ENCODE measurements at places on chromosomes 6 and 20. TPM values are rescaled to one million over a fixed set of nuclear protein-coding genes. Genes with fewer than 3 reads are reported as not detected.

TRIM31 gene
- total RNA-seq, result not detected

GRCh38 chr6:127834136-127834535 is 66.7 kb downstream of the THEMIS start:
- no peak for DNase-seq

- DNase-seq, result peak; percentile 51
These were observed 26.7 kb downstream of the MDN1 start for GRCh38 chr6:89792881-89793280.

DNA sequence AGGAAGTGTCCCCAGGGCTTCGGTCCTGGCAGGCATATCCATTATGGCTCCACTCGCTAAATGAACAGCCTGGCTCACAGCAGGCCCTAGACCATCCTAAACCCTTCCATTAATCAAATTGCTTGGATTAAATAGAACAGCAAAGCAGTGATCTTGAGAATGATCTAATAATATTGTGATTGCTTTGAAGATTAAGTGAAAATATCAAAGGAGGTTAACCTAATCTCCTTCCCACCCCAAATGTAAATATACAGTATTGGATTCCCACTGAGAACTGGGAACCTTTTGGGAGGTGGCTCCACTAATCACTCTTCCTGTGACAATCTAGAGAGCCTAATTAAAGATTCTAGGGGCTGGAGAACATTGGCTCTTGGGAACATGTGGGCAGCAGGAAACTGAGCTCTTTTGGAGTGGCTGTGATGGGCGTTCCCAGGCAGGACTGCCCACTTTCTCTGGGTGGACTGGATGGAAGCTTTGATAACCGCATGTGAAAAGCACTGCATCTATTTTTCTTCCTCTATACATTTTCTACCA is 68.3 kb upstream of the FRMD1 start:
- DNase-seq, result no peak

ASCC3 gene
- 37.7 TPM for total RNA-seq

SSTR4 gene
- total RNA-seq, result not detected

DUSP15 gene
- 0.79 TPM for total RNA-seq

GRCh38 chr6:11851387-11851786 is 72.8 kb upstream of the ADTRP start:
- DNase-seq, result no peak

KCNK16 gene
- total RNA-seq, result not detected

DNA sequence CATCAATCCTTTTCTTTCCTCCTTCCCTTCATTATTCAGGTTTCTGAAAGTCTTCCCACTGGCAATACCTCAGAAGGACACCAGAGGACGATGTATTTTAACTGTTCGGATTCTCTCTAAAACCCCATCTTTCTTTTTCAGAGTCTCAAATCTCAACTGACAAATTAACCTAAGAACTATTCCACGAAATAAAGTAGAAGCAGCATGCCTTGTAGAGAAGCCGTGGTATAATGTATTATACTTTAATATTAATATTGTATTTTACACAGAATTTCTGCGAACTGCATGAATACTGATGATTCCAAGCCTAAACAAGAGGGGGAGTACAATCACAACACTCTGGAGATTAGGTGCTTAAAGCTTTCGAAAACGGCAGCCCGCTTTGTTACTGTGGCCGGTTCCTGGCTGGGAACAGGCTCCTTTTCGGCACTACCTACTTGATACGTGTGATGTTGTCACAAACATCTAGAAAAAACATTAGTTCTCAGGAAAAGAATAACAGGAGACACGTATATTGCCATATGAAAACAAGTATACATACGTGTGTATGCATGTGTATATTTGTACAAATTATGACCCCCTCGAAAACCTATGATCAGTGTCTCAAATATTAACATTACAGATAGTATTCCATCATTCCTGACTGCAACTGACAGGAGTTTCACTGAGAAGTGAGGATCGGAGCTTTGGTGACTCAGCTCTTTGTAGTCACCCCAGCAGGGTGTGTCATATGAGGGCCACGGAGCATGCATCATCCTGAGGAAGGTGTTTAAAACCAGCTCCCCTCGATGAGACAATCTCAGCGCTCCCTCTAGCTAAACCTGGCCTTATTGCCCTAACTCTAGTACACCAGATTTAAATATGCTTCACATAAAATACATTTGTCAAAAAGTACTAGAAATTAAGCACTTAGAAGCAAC is 319.7 kb upstream of the TCF21 start:
- DNase-seq, result peak; percentile 59

DNA sequence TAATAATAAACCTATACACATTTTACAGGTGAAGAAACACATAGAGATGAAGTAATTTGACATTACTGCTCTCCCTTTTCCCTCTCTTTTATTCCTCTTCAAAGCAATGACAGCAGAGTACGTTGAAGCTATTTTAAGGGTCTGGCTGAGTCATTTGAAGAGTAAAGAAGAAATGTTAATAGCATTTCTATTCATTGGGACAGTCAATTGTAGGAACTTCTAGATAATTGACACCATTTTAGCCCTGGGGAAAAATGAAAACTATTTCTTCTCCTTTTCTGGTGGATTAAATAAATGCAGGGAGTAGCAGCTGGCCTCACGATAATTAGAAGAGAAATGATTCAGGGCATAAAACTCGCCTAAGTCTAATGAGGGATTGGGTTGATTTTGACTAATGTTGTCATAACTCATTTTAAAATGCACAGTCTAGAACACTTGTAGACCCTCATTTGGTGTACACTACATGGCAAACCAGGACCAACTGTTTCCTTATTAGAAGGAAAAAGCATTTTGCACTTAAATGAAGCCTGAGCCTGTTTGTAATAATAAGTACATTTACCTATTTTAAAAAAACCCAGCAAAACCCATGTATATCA is 48.1 kb downstream of the RIPOR2 start:
- DNase-seq, result no peak

NFKBIL1 gene
- total RNA-seq, result 23.0 TPM

GJE1 gene
- total RNA-seq, result not detected

DNA sequence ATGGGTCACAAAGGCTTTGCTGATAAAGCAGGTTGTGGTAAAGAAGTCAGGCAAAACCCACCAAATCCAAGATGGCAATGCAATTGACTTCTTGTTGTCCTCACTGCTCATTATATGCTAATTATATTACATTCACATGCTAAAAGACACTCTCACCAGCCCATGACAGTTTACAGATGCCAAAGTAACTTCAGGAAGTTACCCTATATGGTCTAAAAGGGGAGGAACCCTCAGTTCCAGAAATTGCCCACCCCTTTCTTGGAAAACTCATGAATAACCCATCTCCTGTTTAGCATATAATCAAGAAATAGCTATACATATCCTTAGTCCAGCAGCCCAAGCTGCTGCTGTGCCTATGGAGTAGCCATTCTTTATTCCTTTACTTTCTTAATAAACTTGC is 501.1 kb downstream of the MEI4 start:
- DNase-seq, result no peak

DNA sequence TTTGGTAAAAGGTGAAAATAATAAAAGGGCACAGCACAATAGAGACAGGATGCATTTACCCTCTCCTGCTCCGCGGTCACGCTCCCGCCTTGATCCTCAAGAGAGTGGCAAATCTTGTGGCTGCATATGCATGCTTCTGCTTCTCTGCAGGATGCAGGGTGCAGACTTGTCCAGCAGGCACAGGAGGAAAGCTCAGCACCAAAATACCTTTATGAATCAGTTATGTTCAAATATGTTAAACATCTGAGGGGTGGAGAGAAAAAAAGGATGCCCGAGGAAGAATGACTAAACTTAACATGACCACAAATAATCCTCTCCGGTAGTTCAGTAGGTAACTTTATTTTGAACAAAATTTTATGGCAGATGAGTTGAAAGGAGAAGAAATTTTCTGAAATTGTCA is 366.1 kb upstream of the SOX4 start:
- DNase-seq, result no peak

- DNase-seq, result no peak
These were observed 43.5 kb upstream of the EPB41L1 start for GRCh38 chr20:36110994-36111393.

DNA sequence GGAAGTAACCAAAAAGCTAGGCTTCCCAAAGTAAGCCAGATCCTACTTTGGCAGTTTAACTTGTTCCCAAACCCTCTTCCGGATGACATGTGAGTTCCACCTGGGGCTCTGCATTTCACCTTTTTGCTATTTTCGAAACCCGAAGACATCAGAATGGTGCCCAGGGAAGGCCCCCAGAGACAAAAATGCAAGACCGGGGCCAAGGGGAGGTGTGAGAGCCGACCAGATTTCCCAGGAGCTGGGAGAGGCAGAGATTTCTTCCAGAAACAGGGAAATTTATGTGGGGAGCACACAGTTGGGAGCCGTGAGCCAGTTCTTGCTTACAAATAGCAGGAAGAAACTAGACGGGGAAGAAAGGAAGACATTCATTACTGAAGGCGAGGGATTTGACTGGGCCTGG is 209.7 kb downstream of the ZNF217 start:
- DNase-seq, result no peak

DNA sequence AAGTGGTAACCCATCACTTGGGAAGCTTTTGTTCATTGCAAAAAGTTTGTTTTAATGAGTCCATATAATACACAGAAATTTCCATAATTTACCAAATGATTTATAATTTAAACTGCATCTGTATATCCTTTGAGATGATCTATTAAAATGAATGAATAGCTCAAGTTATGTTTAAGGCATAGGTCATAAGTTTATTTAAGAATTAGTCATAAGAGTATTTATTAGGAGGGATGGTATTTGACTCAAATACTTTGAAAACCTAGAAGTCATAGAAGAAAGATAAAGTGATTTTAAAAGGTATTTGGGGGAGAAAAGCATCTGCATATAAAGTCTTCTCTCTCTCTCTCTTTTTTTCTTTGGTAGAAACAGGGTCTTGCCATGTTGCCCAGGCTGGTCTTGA is 388.5 kb downstream of the CDKAL1 start:
- no peak for DNase-seq

GRCh38 chr20:25360631-25361286 is 29.9 kb downstream of the ABHD12 start:
- peak; percentile 64 for DNase-seq

SH3BGRL2 gene
- total RNA-seq, result 123 TPM

PNPLA1 gene
- not detected for total RNA-seq

KHDC1 gene
- 0.22 TPM for total RNA-seq

KIAA1755 gene
- total RNA-seq, result not detected

- no peak for DNase-seq
These were observed 11.1 kb upstream of the TCF15 start for GRCh38 chr20:621125-621756.

GRCh38 chr6:152905551-152906299 is 77.1 kb downstream of the FBXO5 start:
- peak; percentile 57 for DNase-seq

DNA sequence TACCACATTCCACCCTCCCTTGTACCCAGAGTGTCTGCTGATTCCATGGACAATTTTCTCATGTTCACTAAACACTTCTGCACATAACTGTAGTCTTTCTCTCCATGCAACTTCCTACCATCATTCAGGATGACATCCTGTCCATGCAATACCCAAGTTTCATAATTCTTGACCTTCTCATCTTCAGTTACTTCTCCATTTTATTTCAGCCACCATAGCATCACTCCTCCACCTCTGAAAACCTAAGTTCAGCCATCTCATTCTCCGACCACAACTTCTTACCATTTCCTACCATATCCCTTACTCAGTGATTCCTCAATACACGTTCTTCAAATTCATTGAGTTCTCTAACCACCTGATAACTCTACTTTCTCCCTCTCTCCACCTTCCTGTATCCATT is 216.5 kb upstream of the TENT5A start:
- DNase-seq, result no peak

DNA sequence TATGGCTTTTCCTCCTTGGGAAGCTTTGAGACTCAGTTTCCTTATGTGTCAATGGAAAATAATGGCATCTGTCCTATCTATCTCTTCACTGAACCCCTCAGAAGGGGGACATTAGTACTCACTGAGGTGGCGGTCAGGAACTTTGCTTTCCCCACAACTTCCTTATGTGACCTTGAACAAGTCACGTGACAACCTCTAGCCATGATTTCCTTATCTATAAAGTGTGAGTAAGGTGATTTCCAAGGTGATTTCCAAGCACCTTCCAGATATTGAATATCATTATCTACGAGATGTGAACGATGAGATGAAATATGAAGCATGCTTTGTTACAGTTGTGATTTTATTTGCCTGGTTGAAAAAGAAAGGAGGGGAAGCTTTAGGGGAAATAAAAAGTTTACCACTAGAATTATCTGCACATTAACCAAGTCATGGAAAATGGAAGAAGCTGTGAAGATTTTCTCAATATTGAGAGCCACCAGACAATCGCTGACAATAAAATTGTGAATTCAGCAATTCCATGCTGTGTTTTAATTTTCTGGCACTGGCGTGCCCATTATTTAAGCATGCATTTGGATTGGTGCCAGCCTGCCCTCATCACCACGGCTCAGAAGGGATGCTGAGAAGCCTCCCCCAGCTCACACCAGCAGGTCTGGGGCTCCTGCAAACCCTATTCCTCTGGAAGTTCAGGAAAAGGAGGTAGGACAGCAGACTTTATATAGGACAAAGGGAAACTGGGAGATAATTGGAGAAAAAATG is 255.3 kb downstream of the CD83 start:
- DNase-seq, result no peak

RUNX2 gene
- not detected for total RNA-seq

DNA sequence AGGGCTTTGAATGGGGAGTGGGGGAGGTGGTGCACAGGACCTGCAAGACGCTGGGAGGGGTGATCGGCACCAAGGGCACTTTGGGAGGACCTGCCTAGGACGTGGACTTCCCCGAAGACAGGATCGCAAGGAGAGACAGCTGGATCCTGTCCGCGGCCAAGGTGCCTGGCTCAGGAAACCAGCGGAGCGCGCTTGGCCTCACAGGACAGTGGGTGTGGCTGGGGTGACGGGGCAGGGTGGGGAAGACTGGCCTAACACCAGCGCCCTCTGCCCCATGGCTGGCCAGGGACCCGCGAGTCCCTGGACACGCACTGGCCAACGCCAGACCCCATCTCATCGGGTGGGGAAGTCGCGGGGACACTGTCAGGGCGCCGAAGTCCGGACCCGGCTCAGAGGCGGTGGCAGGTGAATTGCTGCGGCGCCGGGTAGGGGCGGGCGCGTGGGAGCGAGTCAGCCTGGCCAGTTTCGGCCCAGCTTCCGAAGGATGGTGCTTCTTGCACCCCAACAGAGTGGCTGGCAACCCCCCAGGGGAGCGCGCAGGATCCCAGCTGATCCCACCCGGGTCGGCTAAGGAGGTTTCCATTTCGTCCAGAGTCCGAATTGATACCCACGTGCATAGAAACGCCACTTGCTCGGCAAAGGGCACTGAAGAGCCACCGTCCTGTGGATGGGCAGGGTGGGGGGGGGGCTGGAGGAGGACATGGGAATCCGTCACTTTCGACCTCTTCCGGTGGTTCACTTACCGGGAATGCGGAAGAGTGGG is 785 bp upstream of the THBD start:
- peak; percentile 45 for DNase-seq

WFDC10B gene
- total RNA-seq, result not detected

NR2E1 gene
- not detected for total RNA-seq

GRCh38 chr6:79180052-79180451 is 54.4 kb downstream of the HMGN3 start:
- DNase-seq, result no peak

GRCh38 chr6:100117680-100118079 is 123.7 kb upstream of the MCHR2 start:
- no peak for DNase-seq
